ENCODE measurements at places on chromosomes 3 and 15.
A peak's percentile ranks its signal among the peaks of the same experiment; 100 is the strongest.

GRCh38 chr15:50183112-50183794, 1.3 kb downstream of the SLC27A2 start:
- DNase-seq, result no peak

DNA sequence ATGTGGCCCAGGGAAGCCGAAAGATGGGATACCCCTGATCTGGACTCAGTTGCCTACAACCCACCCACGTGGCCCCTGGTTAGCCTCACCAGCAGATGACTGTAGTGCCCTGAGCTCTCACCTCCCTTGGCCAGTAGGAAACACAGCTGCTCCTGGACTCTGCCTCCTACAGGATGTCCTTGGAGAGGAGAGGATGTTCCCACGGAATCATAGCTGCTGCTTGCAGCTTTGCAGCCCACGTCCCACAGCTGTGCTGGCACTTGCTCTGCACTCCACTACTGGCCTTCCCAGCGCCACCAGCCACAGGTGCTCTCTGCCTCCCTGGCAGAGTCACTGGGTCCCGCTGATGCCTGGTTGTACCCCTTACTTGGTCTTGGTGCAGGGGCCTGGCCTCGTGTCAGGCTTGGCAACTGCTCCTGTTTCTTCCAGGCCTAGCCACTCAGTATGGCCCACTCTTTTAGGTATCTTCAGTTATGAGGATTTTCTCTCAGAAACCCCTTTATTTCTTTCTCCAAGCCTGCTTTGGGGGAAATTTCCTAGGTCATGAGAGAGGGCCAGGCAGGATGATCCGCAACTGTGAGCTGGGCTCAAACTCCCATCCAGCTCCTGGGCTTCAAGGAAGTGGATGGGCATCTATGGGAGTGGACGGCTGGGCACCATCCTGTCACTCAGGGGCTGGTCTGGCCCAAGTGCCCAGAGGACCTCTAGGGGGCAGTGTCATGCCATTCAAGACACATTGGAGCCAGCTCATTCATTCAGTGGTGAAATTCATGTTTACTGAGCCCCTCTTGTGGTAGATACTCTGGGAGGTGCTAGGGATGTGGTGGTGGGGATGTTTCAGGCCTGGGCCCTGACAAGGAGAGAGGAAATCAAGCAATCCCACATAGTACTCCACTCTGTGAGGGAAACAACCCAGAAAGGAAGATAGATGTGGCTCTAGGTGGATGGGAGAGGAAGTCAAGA, 16.2 kb upstream of the VILL start:
- peak; percentile 65 for DNase-seq

GRCh38 chr15:28922707-28923012, 36.9 kb downstream of the APBA2 start:
- DNase-seq, result no peak

DNA sequence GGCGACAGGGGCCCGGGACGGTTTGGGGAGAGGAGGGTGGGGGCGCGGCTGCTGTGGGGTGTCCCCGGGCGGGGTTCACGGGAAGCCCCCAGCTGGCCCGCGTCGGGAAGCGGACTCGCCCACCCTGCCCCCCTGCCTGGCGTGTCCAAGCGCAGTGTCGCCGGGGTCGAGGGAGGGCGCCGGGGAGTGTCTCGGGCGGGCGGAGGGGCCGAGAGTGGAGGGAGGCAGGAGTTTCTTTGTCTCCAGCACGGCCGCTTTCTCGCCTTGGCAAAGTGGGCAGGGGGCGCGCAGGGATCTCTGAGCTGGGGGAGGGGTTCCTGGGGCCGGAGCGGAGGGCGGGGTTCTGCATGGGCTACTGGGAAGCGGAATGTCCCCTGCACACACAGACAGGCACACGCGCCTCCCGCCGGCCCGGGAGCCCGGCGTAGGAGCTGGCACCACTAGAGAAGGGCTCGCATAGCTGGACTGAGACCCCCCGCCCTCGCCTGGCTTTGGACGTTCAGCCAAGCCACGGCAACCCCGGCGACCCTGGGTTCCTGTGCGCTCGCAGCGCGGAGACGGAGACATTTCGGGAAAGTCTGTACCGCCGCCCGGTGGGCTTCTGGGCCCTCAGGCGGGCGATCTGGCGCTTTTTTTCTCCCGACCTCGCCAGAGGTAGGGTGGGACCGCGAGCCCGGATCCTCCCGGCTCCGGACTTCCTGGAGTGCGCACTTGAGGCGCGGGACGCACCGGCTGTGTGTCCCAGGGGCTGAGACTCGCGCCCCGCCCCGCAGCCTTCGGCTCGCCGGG, 822 bp downstream of the ST8SIA2 start:
- DNase-seq, result no peak

DNA sequence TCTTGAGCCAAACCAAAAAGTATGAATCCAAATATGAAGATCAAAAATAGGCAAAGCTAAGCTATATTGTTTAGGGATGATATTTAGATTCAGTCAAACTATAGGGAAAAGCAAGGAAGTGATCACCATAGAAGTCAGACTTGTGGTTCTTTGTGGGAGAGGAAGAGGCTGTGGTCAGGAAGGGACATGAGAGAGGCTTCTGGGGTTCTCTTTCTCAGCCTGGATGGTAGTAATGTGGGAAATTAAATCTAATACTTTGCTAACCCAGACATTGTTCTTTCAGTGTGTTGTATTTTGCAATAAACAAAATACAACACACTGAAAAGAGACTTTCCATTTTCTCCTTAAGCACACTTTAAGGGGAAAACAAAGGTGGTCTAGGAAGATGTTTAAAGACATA, 3.1 kb downstream of the CX3CR1 start:
- no peak for DNase-seq

DNA sequence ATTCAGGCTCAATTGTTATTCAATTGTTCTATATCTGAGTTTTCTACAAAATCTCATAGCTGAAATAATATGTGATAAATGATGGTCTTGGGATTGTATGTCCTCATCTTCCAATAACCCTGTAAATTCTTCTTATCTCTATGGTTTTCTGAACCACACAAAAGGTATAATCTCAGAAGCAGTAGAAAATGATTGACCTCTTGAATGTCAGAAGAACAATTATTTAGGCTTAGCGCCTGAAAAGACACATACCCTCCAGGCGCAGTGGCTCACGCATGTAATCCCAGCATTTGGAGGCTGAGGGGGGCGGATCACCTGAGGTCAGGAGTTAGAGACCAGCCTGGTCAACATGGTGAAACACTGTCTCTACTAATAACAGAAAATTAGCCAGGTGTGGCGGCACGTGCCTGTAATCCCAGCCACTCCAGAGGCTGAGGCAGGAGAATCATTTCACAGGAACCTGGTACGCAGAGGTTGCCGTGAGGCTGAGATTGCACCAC, 288.0 kb upstream of the TBC1D5 start:
- no peak for DNase-seq

DNA sequence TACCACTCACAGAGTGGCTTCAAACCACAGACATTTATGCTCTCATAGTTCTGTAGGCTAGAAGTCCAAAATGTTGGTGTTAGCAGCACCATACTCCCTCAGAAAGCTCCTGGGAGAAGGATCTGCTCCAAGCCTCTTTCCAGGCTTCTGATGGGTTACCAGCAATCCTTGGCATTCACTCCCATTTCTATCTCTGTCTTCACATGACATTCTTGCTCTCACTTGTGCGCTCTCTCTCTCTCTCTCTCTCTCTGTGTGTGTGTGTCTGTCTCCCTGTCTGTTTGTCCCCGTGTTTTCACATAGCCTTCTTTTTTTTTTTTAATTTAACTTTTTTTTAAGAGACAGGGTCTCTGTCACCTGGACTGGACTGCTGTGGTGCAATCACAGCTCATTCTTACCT, 26.3 kb downstream of the CDAN1 start:
- no peak for DNase-seq

DNA sequence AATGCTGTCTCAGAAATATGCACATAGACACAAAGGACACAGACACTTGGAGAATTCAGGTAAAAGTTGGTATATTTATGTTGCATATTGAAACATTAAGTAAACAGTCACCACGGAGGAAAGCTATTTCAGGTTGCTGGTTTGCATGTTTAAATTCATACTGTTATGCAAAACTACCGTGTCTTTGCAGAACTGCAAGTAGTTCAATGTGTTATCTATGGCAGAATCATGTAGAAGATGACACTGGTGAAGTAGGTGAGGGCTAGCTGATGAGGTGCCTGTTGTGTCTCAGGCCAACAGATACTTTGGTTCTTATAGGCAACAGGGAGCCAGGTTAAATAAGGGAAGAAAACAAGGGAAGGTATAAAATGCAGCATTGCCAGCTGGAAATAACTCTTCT, 511.3 kb downstream of the DIPK2A start:
- no peak for DNase-seq

- no peak for DNase-seq
These were observed 3.9 kb upstream of the INSYN1 start for GRCh38 chr15:73756947-73757513.

GRCh38 chr3:54856271-54856670, 71.6 kb downstream of the LRTM1 start:
- DNase-seq, result no peak

- DNase-seq, result no peak
These were observed 812 bp downstream of the P4HTM start for GRCh38 chr3:48990636-48991469.

- no peak for DNase-seq
These were observed 74.6 kb downstream of the ARRDC4 start for GRCh38 chr15:98035134-98035533.

- no peak for DNase-seq
These were observed 38.6 kb upstream of the TJP1 start for GRCh38 chr15:29860872-29861271.

DNA sequence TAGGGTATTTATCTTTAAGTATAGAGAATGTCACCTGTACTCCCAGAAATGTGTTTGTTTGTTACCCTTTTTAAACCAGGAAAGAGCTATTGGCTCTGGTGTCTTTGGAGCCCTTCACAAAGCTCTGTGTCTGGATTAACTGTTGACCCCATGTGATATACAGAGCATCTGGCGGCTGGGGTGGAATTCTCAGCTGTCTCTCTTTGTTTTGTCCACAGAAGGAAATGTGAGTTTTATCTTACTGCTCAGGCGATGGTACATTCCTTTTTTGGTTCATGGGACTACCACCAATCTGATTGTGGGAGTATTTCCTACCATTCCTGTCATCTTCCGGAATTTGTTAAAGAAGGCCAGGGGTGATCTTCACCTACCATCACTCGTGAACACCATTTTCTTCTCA, 120.3 kb downstream of the AKAP13 start:
- DNase-seq, result no peak

- DNase-seq, result no peak
These were observed 110.7 kb upstream of the CNTN4 start for GRCh38 chr3:1987980-1988379.

- DNase-seq, result no peak
These were observed 42.8 kb downstream of the TSC22D2 start for GRCh38 chr3:150450916-150451315.
